NAMALWA (cell line): ENCODE measurements at places on chromosomes 5 and 9.

- DNase-seq = peak; percentile 72
These were observed 27.5 kb downstream of the SH3TC2 start for GRCh38 chr5:149035372-149035790.

- peak; percentile 53 for DNase-seq
These were observed 1013.6 kb downstream of the CDH9 start for GRCh38 chr5:26024774-26025173.

- no peak for DNase-seq
These were observed 76.0 kb upstream of the DAP start for GRCh38 chr5:10836986-10837385.

GRCh38 chr9:111900151-111900857 is 3.7 kb downstream of the UGCG start:
- DNase-seq = no peak

- DNase-seq = no peak
These were observed 35.4 kb downstream of the ACTL7A start for GRCh38 chr9:108897324-108898096.

GRCh38 chr9:124980431-124980830 is 39.5 kb upstream of the GOLGA1 start:
- no peak for DNase-seq

GRCh38 chr9:94822273-94822672 is 95.8 kb downstream of the AOPEP start:
- DNase-seq = no peak

GRCh38 chr9:91033797-91034196 is 232.2 kb downstream of the SYK start:
- peak; percentile 77 for DNase-seq

GRCh38 chr5:127609957-127610356 is 38.9 kb upstream of the CTXN3 start:
- DNase-seq = no peak

- no peak for DNase-seq
These were observed 40.2 kb downstream of the RCL1 start for GRCh38 chr9:4832786-4833579.

- no peak for DNase-seq
These were observed 60.7 kb upstream of the RPS23 start for GRCh38 chr5:82338771-82339373.

DNA sequence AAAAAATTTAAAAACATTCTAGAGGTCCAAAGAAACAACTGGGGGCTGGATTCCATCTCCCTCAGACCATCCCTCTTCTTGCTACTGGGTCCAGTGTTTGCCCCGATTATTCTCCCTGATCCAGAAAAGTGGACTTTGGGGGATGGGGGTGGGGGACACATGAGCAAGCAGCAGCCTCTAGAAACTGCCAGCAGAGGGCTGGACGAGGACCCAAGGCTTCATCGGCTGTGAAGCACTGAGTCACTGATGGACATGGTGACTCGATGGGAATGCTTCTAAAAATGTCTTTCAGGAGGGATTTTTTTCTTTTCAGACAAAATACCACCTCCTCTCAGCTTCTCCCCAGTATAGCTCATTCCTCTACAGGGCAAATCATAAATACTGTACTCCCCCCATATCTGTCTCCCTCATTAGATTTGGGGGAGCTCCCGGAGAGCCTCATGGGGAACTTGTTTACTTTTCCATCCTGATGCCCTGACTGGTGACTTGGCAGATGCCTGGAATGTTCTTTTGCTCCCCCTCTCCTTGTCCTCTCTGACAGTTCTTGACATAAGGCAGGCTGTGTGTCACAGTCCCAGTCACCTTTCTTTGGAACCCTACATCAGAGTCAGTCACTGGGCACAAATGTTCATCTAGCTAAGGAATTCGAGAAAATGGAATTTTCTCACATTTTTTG is 67.2 kb upstream of the STC2 start:
- no peak for DNase-seq

- no peak for DNase-seq
These were observed 75.6 kb upstream of the SNCAIP start for GRCh38 chr5:122236270-122237040.

DNA sequence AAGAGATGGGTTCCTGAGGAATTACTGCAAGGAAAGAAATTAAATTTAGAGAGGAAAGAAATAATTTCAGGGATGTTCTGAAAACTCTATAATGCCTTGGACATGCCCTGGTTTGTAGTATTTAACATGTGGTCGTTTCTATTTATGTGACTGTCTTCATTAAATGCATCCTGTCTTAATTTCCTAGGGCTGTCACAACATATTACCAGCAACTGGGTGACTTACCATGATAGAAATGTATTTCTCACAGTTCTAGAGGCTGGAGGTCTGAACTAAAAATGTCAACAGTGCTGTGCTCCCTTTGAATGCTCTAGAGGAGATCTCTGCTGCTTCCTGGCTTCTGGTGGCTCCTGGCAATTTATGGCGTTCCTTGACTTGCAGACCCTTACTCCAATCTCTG is 287.7 kb downstream of the FBXL7 start:
- DNase-seq = no peak

DNA sequence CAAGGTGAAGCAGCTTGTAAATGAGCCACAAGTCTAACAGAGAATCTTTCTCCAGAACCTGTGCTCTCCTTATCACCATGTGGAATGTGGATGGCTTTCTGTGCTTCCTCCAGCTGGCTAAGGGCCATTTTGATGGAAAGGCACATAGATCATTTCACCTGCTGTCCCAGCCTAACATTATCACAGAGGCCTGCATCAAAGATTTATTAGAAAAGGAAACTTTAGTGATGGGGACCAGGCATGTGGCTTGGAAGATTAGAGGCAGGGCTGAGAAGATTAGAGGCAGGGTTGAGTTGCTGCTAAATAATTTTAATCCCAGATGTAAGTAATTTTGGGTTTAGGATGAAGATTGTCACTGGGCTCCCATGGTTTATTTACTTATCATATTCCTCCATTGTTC is 6.3 kb downstream of the SPEF2 start:
- no peak for DNase-seq

DNA sequence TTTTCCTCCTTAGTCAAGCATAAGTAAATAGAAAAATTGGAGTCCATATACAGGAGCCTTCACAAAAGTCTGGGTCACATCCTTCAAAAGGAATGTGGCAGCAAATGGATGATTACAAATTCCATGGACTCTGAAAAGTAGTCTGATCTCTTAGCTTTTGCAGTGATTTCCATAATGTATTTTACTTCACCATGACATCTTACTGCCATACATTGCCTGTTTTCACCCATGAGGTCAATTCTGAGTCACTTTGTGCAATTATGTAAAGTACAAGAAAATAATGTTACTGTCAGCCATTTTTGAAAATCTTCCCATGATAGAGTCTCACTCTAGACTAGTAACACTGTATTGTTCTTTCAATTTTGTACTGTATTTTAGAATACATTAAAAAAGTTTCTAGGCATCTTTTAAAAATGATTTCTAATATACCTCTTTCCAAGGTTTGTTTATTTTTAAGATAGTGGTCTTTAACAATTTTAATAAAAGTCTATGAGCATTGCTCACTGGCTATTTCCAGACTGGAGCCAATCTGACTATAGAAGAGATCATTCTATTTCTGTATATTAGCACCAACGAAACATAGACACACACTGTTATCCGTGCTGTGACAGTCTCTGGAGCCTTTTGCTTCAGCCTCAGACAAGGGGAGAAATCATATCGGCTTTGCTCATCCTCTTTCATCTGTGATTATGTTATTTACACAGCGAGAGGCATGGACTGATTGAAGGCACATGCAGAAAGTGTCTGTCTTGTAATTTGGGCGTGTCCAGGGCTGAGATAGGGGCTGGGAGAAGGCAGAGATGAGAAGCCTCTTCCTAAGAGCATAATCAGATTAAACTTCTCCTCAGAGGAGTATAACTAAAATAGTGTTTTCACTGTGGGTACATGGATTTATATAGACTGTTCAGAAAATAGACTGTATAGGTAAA is 22.9 kb upstream of the ACTBL2 start:
- no peak for DNase-seq

- no peak for DNase-seq
These were observed 4.0 kb upstream of the MEGF9 start for GRCh38 chr9:120718316-120718715.

GRCh38 chr5:91142386-91142785 is 240.7 kb downstream of the ARRDC3 start:
- no peak for DNase-seq

GRCh38 chr5:33891788-33892619 is at the start of gene ADAMTS12:
Gene ADAMTS12, minus strand, starts transcription at chr5:33891990. Its CDS starts 134 bp downstream, at chr5:33891856.
- DNase-seq = no peak

- peak; percentile 72 for DNase-seq
These were observed 69.7 kb downstream of the TRIO start for GRCh38 chr5:14212838-14213237.

DNA sequence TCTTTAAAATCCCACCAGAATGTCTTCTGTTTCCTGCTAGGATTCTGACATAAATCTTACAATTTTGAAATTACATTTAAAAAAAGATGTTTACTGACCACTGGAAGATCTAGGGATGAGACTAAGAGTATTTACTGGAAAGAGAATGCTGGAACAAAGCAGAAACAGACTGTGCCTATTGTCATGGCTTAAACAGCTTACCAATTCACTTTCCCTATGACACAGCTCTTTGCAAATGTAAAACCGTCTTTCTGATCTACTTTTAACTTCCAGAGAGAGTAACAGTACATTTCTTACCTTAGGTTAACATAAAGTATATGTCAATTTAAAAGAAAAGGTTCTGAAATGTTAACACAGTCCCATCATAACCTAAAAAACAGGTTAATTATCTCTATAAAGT is 10.7 kb downstream of the GIN1 start:
- no peak for DNase-seq

GRCh38 chr9:113650207-113651131 is 186.9 kb downstream of the RGS3 start:
- DNase-seq = no peak

DNA sequence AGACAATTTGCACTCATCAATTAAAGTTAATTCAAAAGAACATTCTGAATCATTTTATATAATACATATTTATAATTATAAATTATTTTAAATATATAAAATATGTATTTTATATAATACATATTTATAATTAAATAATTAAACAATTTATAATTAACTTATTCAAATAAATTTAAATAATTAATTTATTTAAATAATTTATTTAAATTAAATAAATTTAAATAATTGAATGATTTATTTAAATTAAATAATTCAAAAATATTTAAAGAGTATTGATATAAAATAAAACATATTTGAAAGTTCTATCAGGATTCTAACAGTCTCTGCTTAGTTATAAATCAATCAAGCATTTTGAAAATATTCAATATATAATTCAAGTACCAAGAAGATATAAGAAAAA is 775.5 kb upstream of the CTNND2 start:
- no peak for DNase-seq

- no peak for DNase-seq
These were observed 30.1 kb downstream of the EGR1 start for GRCh38 chr5:138495351-138495750.

DNA sequence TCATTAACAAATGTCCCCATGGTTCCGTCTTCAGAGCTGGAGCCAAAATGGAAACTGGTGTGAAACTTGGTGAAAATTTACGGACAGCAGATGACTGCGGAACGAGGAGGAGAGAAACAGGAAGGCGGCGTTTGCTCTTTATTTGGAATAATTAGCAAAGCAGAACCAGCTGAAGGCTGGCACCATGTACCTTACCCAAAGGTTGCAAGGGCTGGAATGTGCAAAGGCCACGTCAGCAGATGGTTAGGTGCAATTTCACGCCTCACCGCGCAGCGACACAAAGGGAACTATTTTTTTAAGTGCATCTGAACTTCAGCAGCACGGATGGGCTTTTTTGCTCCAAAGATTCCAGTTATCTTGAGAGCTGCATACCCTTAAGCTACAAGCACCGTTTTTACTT is 127.4 kb downstream of the COL23A1 start:
- no peak for DNase-seq

DNA sequence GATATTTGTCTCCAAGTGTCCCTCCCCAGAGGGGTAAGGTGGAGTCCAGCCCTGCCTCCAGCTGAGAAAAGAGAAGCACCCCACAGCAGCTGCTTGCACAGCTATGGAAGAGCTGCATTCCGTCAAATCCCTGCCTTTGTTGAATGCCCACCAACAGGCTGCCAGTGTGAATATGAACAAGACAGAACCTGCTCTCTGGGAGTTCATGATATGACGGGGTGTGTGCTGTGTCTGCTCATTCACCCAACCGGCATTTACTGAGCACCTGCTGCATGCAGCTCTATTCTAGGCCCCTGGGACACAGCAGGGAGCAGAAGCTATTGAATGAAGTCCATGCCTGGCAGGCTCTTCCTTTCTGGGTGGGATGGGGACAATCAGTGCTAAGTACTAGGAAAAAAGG is 238.8 kb downstream of the GADD45G start:
- DNase-seq = no peak

DNA sequence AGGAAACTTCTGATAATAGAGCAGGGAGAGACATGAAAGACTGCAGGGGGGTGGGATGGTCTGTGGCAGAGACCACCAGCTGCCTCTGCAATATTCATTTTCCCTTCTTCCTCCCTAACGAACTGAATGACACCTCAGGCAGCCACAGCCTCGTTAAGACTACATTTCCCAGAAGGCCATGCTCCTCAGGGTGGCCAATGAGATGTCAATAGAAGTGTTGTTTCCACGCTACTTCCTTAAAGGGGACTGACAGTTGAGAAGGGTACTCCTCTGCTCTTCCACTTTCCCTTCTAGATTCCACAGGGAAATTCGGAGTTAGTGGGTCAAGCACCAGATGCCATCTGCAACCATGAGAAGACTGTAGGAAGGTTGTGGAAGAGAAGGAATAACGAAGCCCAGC is 52.0 kb upstream of the DAPK1 start:
- DNase-seq = peak; percentile 70

- no peak for DNase-seq
These were observed at the start of gene LCN2 for GRCh38 chr9:128149001-128149701. Gene LCN2, plus strand, starts transcription at chr9:128149453. Its CDS starts 73 bp downstream, at chr9:128149526.

- no peak for DNase-seq
These were observed 9.8 kb upstream of the NACC2 start for GRCh38 chr9:136104916-136105315.

DNA sequence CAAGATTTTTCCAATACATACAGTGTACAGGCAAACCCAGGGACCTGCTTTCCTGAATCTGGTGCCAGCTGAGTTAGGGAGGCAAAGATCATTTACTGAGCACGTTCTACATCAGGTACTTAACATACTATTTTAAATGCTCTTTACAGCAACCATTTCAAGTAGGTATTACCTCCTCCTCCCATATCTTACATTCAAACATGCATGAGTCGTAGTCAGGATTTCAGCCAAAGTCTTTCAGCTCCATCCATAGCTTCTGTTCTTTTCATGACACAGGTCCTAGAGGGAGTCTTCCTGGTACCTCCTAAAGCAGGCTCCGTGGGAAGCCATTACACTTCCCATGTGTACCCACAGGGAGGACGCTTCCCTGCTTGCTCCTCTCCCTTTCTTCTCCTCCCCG is 11.7 kb downstream of the KCNV2 start:
- DNase-seq = no peak

- DNase-seq = no peak
These were observed 158.9 kb downstream of the ENTREP1 start for GRCh38 chr9:69483886-69484422.

DNA sequence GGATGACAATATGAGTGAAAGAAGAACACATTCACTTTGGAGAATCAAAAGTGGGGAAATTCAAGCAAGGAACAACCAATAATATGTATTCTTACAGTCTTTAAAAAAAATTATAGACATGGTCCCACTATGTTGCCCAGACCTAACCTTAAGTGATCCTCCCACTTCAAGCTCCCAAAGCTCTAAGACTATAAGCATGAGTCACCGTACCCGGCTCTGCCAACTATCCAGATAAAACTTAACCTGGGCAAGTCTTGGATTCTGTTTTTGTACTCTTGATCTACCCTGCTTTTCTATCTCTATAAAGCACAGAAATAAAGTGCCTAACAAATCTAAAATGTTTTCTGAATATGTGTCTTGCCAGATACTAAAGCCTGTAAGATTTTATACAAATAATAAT is 30.9 kb downstream of the CEMIP2 start:
- DNase-seq = no peak
